ENCODE measurements at places on chromosomes 6 and 20. TPM values are rescaled to one million over a fixed set of nuclear protein-coding genes. Genes with fewer than 3 reads are reported as not detected.

DNA sequence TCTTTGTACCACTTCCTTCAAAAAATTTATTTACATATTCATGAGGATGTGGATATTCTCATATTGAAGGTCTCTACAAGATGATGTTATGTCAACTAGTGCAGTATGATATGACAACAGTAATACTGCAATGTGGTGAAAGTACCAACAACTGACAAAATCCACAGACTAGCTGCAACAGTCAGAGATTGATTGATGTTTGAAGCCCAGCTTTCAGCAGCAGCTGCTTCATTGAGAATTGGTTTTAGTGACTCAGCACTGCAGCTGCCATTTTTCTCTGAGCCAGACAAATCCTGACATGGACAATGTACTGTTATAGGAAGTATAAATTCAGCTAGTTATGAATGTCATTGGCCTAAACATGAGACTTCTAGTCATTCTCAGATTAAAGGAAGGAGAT, 53.8 kb downstream of the PKIB start:
- no peak for DNase-seq

- no peak for DNase-seq
Measured at GRCh38 chr6:31162463-31163165, 4.2 kb downstream of the TCF19 start.

GRCh38 chr20:7924692-7925091, 15.6 kb downstream of the HAO1 start:
- no peak for DNase-seq

The PRELID3B gene
- polyA plus RNA-seq, result 60.9 TPM

GRCh38 chr6:149513915-149514314, 29.1 kb upstream of the ZC3H12D start:
- DNase-seq, result no peak

DNA sequence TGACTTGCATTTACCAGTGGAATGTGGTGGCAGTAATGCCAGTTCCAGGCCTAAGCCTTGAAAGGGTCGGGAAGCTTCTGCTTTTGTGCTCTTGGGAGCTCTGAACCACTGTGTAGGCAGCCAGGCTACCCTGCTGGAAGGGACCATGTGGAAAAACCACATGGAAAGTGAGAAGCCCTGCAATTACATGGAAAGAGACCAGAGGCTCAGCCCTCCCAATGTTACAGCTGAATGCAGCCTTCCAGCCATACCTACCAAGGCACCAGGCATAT, 14.9 kb upstream of the KCNB1 start:
- DNase-seq, result no peak

- DNase-seq, result peak; percentile 72
Measured at GRCh38 chr20:38108438-38108985, 56.6 kb downstream of the TGM2 start.

The PTCRA gene
- polyA plus RNA-seq, result not detected

- DNase-seq, result no peak
Measured at GRCh38 chr6:148565930-148566663, 180.7 kb upstream of the UST start.

- no peak for DNase-seq
Measured at GRCh38 chr6:4912559-4912958, 91.3 kb downstream of the RPP40 start.

GRCh38 chr6:158500016-158500735, 59.7 kb upstream of the TMEM181 start:
- no peak for DNase-seq

The COX4I2 gene
- polyA plus RNA-seq, result 5.6 TPM

The SPATA25 gene
- polyA plus RNA-seq, result 8.6 TPM

GRCh38 chr6:151478670-151479069, 15.1 kb upstream of the CCDC170 start:
- DNase-seq, result no peak

DNA sequence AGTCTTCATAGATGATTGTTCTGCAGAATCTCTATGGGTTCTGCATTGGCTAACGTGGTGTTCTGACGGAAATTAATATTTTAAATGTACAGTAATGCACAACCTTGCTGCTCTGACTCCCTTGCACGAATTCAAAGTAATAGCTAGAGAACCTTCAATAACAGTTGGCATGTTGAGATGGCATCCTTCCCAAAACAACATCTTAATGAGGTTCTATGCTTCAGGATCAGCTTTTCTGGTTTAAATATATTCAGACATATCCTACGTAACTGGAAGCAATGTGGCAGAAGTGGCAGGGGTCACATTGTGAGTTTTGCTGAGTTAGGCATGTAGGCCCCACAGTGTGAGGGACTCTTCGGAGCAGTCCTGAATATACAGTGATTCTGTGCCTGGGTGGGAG, 25.7 kb downstream of the DSE start:
- DNase-seq, result no peak

GRCh38 chr6:32387589-32388340, 16.1 kb upstream of the TSBP1 start:
- no peak for DNase-seq

Measured in muscle of arm (tissue), 14 donors.